Stimulated activated CD4-positive, alpha-beta T cell treated with anti-CD3 and anti-CD28 coated beads, Interleukin-1b, Interleukin-23, amount 100 ng/mL, for 4 hours (primary cell): ENCODE measurements at places on chromosomes 12 and 14.
A peak's percentile ranks its signal among the peaks of the same experiment; 100 is the strongest.

DNA sequence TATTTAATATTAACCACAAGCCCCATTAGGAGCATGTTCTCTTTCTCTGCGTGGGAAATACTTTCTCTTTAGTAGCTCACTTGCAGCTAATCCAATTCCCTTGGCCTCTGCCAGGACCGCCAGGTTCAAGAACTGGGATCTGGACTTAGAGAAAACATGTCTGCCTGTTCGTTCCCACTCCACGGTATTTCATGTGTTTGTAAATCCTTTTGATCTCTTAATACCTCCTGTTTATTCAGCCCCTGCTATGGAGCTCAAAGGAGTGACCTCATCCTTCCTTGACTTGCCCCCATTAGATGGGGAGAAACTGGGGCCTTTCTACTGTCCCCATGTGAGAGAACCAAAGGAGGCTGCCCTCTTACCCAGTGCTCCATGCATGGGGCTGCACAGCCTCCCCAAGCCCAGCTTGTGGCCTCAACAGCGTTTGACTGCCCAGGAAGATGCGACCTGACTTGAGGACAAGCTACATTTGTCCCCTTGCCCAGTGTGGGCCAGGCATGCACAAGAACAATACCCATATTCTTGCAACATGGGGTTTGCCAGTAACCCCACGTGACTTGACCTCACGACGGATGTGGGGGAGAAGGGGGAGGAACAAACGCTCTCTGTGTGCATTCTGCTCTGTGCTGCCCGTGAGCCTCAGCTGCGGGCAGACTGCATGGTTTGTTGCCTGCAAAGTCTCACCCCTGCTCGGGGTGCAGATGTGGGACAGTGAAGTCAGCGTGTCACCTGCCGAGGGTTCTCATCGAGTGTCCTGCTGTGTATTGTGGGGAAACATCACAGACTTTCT is 30.3 kb downstream of the CD9 start:
- peak; percentile 25 for DNase-seq

GRCh38 chr14:54772451-54772881 is 130.2 kb downstream of the GCH1 start:
- no peak for DNase-seq

DNA sequence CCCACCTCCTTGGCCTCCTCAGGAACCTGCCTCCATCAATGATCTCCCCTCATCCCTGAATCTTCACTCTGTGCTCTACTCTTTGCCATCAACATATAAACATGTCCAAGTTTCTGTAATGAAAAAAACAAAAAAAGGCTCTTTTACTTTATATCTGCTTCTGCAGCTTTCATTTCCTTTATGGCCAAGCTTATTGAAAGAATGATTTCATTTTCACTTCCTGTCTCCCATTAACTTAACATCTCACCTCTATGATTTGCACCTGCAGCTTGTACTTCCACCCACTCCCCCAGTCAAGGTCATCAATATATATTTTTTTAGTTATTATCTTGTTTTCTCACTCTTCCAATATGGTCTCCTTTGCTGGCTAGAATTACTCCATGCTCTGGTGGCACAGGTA is 15.6 kb upstream of the RNU6-7 start:
- DNase-seq: no peak

GRCh38 chr12:11861864-11862600 is 208.7 kb upstream of the BCL2L14 start:
- no peak for DNase-seq

DNA sequence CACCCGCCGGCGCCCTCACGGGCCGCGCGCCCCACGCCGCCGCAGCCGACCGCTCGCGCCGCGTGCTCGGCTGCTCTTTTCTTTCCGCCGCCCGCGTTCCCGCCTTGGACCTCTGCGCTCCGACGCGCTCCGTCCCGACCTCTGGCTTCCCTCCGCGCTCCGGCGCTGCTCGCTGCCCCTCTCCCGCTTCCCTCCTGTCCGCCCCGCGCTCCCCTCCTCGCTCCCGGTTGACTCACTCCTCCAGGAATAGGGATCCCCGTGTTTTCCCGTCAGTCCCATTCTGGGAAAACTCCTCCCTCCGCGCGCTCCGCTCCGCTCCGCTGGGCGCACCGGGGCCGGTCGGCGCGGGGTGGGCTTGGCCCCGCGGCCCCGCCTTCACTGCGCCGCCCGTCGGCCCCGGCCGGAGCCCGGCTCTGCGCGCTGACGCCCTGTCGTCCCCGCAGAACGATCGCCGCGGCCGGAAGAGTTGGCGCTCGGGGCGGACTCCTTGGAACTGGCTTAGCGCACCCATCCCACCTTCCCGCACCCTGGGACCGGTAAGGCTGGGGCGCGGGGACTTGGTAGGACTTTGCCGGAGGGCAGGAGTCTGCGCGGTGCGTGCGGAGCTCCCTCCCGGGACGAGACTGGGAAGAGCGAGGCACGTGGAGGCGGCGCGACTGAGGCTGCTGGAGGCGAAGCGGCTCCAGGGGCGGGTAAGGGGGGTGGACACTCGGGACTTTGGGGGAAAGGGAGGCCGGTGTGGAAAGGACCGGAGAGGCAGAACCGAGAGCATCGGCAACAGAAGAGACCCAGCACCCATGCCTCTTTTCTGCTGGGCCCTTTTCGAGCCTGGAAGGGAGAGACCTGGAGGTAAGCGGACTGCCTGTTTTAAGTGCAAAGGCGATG is 550 bp downstream of the TEAD4 start:
- no peak for DNase-seq

DNA sequence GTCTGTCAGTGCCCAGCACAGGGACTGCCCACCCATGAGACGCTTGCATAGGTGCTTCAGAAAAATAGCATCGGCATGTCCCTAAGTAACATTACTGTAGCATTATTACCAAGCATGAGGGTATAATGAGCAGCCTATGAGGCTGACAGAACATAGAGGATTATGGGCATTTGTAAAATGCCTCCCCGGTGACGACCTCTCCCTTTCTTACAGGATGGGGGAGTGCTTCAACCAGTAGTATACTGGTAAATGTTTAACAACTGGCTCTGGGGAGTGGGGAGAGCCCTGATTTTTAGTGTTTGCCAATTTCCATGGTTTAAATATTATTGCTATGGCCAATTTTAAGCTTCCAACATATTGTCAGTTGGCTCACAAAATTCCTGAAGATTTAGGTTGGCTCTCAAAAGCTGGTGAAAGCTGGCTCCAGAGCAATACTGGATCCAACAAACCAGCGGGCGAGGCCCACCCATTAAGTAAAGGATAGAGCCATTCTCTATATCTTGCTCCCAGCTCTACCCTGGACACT is 104.5 kb downstream of the ETNK1 start:
- no peak for DNase-seq

DNA sequence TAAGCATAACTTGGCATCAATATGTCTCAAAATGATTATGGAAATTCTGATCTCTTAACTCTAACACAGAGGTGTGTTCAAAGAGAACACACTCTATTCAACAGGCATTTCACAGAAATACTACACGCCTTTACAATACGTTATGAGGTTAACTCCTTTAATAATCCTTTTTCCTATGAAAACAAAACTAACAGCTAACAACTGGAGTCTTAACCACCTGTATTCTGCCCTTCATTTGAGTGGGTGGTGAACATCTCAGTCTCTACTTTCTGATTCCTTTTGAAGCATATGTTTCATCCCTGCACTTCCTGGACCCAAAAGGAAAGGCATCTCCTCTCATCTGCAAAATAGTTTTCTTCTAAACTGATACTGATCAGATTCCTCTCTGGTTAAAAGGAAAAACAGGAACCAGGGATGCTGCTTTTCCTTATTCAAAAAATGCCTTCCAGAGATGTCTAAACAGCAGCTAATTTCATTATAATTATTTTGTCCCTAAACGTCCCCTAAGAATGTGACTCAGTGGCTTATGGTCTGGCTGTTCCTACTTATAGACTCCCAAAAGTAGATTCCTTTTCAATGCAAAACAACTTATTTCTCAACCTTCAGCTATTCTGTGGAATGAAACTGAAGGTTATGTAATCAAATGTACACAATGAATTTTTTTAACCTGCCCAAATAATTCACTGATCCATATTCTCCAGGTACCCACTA is 24.1 kb downstream of the ITPR2 start:
- no peak for DNase-seq

DNA sequence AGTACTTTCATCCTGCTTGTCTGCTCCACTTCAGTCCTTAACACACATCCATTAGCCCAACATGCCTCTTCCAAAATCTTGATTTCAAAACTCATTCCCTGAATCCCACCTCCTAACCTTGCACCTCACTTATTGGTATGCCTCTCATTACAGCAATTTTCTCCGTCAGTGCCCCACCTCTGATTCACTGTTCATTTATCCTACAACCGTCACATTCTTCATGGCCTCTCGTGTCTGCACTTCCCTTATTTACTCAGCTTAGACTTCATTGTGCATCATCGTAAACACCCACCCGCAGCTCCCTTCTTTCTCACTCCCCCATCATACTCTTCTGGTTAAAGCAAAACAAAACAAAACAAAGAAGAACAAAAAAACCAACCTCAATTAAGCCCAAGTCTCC is 160.6 kb upstream of the HMGA2 start:
- DNase-seq: no peak

DNA sequence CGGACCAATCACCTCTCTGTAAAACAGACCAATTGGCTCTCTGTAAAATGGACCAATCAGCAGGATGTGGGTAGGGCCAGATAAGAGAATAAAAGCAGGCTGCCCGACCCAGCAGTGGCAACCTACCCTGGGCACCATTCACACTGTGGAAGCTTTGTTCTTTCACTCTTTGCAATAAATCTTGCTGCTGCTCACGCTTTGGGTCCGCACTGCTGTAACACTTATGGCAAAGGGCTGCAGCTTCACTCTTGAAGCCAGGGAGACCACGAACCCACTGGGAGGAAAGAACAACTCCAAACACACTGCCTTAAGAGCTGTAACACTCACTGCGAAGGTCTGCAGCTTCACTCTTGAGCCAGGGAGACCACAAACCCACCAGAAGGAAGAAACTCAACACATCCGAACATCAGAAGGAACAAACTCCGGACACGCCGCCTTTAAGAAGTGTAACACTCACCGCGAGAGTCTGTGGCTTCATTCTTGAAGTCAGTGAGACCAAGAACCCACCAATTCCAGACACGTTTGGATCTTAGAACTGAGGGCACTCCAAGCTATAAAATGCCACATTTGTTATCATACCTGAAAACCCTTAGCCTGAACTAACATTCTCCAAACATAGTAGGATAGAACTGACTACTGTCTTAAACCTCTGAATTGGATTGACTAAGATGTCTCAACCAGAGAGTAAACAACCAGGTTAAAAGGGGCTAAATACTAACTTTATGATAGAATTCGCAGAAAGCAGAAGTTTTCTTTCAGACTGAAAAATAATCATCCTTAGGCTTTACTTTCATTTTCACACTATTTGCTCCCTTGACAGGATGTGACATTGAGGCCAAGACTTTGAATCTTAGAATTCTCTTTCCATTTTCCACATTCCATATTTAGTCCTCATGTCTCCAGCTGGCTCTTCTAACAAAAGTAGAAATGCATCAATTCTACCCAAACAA is 33.6 kb downstream of the CDKL1 start:
- no peak for DNase-seq

GRCh38 chr12:132633398-132633797 is 14.8 kb downstream of the P2RX2 start:
- DNase-seq: no peak

DNA sequence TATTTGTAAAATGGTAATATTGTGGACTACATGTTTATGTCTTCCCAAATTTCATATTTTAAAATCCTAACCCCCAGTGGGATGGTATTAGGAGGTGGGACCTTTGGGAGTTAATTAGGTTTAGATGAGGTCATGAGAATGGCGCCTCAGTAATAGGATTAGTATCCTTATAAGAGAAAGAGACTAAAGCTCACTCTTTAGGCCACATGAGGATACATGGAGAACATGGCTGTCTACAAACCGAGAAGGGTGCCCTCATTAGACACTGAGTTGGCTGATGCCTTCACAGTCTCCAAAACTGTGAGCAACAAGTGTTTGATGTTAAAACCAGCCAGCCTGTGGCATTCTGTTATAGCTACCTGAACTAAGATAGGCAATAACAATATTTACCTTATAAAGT is 58.3 kb upstream of the OTOGL start:
- no peak for DNase-seq

DNA sequence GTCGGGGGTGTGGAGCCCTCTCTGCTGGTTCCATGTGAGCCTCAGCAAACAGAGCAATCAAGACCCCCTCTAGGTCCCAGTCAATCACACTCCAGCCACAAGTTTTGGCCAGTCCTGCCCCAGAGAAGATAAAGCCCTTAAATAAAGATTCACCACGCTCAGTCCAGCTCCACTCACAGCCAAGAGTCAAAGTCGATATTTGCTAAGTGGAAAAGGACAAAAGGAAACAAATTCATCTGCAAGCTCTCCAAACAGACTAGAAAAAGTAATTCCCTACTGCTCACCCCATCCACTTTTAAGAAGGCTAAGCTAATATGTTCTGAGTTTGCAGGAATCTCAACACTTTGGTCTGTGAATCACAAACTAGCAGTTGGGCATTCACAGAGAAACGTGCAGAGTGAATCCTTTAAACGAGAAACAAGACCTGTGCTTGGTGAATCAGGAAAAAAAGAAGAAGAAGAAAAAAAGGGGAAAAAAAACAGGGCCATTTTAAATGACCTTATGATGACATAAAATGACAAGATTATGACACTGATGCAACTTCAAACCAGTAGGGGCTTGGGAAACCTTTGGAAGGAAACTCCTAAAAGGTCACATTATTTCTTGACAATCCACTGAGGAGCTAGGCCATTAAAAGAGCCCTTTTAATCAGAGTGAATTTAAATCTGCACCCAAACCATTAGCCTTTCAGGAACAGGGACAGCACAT is 41.8 kb upstream of the FOXN3 start:
- no peak for DNase-seq

GRCh38 chr14:22919601-22919921 is 612 bp upstream of the RBM23 start:
- no peak for DNase-seq

DNA sequence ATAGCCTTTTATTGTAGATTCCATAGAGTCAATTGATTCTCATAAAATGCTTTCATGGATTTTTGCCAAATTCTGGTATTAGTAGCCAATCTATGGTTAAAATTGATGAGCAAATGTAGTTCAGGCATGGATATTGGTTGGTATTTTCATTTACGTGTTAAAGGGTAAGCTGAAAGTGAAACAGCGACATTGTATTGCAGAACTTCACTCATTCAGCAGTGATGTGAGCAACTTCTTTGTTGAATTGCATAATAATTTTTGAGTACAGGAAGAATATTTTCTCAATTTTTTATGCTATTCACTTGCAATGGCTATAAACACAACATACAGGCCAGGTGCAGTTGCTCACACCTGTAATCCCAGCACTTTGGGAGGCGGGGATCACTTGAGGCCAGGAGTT is 24.2 kb upstream of the FAM222A start:
- DNase-seq: no peak

GRCh38 chr12:104641862-104642261 is 185.1 kb downstream of the CHST11 start:
- DNase-seq: no peak

GRCh38 chr12:24278832-24279231 is 329.4 kb upstream of the SOX5 start:
- no peak for DNase-seq

- DNase-seq: no peak
Measured at GRCh38 chr12:69687390-69687789, 11.7 kb downstream of the BEST3 start.

- DNase-seq: no peak
Measured at GRCh38 chr14:90781344-90781761, 34.9 kb downstream of the TTC7B start.
